BJ (cell line): ENCODE measurements at places on chromosomes 5 and 9. TPM values are rescaled to one million over a fixed set of nuclear protein-coding genes. Genes with fewer than 3 reads are reported as not detected.

- DNase-seq, result no peak
Measured at GRCh38 chr5:16742938-16743337, 126.1 kb upstream of the RETREG1 start.

GCNT4 gene
- polyA plus RNA-seq, result 3.7 and 10.1 TPM in 2 replicates

- DNase-seq, result peak; percentile 7
Measured at GRCh38 chr5:72692231-72692637, 124.2 kb upstream of the TNPO1 start.

DNA sequence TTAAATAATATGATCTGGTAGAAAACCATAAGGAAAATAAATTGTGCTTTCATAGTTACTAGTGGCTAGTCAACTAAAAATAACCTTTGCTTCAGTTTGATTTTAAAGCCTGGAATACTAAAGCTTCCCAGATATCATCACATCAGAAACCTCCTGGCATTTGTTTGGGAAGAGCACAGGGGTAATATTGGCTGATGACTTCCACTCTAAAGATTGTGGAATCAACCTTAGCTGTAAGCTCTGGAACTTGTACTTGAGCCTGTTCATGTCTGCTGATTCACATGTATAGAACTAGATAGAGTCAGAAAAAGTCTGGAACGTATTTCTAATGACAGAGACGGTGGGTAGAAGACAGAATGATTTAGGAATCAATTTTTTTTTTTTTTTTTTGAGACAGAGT, 345.0 kb downstream of the CWC27 start:
- DNase-seq, result no peak

DNA sequence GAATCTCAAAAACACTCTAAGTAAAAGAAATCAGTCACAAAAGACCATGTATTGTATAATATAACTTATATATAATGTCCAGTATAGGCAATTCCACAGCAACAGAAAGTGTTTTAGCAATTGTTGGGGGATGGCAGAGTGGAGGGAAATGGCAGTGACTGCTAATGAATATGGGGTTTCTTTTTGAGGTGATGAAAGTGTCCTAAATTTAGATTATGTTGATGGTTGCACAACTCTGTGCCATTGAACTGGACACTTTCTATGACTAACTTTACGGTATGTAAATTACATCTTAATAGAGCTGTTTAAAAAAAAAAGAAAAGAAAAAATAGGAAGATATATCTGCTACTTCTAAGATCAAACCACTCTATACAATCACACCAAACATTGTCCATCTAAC, 124.9 kb upstream of the ZNF462 start:
- no peak for DNase-seq

- no peak for DNase-seq
Measured at GRCh38 chr5:54176066-54176830, 134.1 kb downstream of the ARL15 start.

DNA sequence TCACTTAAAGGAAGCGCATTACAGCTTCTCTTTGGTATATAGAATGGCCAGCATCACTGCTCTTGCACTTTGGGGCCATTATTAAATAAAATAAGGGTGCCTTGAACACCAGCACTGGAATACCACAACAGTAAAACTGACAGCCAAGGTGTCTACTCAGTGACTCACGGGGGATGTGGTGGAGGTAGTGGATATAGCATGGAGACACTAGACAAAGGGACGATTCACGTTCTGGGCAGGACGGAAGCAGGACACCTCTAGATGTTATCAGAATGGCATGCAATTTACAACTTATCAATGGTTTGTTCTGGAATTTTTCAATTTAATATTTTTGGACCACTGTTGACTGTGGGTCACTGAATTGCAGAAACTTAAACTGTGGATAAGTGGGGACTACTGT, 32.9 kb upstream of the PDE8B start:
- DNase-seq, result no peak

DNA sequence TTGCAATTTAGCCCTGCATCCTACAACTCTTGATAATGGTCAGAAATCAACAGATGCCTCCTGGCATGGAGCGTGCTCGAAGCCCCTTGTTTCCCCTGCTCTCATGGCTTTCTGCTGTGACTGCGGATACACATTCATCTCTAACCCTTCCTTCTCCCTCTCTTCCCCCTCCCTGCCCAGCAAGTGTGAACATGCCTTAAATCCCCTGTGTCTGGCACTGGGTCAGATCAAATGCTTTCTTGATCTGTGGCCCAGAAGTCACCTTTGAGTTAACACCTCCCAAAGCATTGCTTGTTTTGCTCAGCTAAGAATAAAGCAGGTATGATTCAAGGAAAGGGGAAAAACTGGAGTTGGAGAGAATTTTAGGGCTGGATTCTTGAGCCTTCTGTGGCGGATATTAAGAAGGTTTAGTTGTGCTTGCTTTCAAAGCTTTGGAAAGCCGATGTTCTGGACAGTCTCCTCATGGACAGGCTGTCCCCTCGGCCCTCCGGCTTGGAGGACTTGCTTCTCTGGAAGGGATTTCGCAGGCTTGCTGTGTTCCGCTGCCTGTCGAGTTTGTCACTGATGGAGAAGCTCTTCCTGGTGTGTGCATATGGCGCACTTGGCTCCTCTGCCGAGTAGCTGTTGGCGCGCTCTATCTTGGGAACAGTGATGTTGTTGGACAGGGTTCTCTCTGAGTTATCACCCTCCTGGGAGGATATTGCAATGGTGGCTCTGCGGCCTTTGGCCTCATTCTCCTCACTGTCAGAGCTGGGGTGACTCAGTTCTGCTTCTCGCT, 121.3 kb upstream of the KLF9 start:
- no peak for DNase-seq

SH3PXD2B gene
- polyA plus RNA-seq, result 11.6 and 15.5 TPM in 2 replicates

- no peak for DNase-seq
Measured at GRCh38 chr5:177484902-177485549, 11.6 kb upstream of the DBN1 start.

GRCh38 chr9:96020792-96021550, 145.5 kb downstream of the ERCC6L2 start:
- DNase-seq, result no peak

- DNase-seq, result no peak
Measured at GRCh38 chr9:136931611-136932130, 12.9 kb downstream of the FBXW5 start.

ACSL6 gene
- not detected in 2 replicates for polyA plus RNA-seq

- no peak for DNase-seq
Measured at GRCh38 chr5:115549154-115549553, 4.6 kb upstream of the FEM1C start.

ALDH1A1 gene
- polyA plus RNA-seq, result 247 and 474 TPM in 2 replicates

DNA sequence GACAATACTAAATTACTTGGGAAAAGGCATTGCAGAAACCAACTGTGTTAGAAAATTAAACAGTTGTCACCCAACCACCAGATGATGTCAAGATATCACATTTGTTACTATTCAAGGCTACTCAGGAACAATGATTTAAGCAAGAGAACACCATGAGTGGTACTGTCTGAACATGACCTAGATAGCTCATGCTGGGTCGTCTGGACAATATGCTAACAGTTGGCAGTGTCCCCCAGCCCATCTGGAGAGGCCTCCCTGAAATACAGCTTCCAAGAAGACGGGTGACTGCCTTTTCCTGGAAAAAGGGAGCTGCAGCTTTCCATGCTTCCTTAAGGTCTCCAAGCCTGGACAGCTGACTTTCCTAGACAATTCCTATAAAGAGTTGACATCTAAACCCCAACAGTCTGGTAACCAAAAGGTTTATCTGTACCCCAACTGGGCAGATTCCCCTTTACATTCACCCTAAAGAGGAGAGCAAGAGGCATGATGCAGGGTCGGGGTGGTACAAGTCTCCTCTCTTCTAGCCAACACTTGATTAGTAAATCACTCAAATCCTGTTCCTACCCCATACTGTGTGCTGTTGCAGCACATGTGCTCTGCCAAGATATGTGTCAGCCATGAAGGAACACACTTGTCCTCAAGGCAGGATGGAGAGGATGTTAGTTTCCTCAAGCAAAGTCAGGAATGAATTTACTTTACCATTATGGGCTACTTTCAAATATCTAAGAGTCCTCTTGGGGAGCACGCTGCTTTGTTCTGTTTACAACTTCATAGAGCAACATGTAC, 433.0 kb downstream of the PDE4D start:
- DNase-seq, result no peak

DNA sequence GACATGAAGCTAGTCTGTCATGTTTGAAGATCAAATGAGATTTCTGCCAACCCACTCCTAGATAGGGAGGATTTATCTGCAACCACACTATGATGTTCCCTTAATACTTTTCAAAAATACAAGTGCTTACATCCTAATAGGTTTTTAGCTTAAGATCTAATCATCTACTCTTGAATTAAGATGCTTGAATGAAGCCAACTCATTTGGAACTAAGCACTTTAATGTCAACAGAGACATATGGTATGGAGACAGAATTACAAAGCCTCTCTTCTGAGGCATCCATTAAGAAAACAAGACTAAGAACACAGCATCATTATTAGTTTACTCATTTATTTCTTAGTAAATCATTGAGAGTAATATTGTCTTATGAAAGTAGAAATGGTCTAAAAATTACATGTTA, 139.3 kb upstream of the NFIB start:
- DNase-seq, result no peak

DNA sequence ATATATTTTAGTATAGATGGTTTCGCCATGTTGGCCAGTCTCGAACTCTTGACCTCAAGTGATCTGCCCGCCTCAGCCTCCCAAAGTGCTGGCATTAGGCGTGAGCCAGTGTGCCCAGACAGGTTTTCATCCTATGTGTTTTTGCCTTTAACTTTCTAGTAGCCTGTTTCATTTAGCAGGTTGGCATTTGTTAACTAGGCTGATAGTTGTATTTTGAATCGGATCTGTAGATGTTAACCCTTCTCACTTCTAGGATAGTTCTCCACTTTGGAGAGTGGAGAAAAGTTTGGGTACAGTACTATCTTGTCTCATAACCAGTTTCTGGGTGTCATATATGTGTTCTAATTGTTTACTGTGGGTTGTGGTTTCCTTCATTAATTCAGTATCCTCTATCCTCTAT, 7.3 kb upstream of the FGF18 start:
- no peak for DNase-seq

- DNase-seq, result no peak
Measured at GRCh38 chr9:129886226-129887174, 51.2 kb downstream of the USP20 start.

GRCh38 chr5:102850503-102850902, 95.4 kb downstream of the PAM start:
- DNase-seq, result no peak

GRCh38 chr5:176540956-176541337, 3.7 kb upstream of the RNF44 start:
- DNase-seq, result no peak

DNA sequence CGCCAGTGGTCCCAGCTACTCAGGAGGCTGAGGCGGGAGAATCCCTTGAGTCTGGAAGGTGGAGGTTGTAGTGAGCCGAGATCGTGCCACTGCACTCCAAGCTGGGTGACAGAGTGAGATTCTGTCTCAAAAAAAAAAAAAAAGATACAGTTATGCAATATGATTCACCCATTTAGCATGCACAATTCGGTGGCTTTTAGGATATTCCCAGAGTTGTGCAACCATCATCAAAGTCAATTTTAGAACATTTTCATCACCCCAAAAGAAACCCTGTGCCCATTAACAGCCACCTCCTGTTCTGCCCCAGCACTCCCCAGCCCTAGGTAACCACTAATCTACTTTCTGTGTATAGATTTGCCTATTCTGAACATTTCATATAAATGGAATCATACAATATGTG, 4.3 kb upstream of the DHFR start:
- DNase-seq, result peak; percentile 20

DNA sequence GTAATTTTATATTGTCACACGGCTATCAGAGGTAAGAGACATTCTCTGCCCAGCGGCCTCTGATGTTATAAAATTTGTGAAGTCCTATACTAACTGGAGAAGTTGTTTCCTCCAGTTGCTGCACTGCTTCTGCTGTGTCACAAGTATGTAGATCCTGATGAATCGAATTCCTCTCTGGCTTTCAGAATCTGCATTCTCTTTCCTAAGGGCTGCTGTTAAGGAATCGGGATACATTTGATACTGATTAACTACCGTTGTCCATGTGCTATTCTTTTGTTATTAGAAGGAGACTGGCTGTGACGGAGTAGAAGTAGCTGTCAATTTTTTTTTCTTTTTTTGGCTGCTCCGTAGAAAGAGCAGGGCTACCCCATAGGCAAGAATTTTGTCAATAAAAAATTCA, 81.7 kb upstream of the LRRC70 start:
- no peak for DNase-seq

DROSHA gene
- polyA plus RNA-seq, result 27.6 and 42.5 TPM in 2 replicates

DNA sequence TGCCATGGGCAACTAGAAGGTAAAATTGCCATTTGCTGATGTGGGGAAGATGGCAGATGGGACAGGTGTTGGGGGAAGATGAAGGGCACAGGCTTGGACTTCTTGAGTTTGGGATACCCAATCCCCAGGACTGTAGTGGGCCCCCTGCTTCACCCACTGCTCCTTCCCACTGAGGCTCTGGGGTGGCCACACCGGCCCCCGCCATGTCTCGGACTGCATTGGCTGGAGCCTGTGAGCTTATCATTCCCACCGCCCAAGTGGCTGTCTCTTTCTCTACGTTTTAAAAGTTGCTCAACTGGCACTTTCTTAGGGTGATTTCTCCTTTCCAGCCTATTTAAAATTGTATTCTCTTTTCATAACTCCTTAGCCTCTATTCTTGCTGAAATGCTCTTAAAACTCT, 730.0 kb upstream of the ADAMTS16 start:
- DNase-seq, result no peak

- peak; percentile 87 for DNase-seq
Measured at GRCh38 chr9:86947146-86948073, at the start of gene GAS1. Gene GAS1 (minus strand): TSS chr9:86947506. CDS start chr9:86946779, 727 bp downstream.

GRCh38 chr9:116998305-116998704, 311.2 kb downstream of the TRIM32 start:
- no peak for DNase-seq

GRIN1 gene
- polyA plus RNA-seq, result 0.04 and 0.10 TPM in 2 replicates

ASTN2 gene
- polyA plus RNA-seq, result 10.7 and 12.8 TPM in 2 replicates

- no peak for DNase-seq
Measured at GRCh38 chr5:171808951-171809350, 23.3 kb downstream of the SMIM23 start.

DNA sequence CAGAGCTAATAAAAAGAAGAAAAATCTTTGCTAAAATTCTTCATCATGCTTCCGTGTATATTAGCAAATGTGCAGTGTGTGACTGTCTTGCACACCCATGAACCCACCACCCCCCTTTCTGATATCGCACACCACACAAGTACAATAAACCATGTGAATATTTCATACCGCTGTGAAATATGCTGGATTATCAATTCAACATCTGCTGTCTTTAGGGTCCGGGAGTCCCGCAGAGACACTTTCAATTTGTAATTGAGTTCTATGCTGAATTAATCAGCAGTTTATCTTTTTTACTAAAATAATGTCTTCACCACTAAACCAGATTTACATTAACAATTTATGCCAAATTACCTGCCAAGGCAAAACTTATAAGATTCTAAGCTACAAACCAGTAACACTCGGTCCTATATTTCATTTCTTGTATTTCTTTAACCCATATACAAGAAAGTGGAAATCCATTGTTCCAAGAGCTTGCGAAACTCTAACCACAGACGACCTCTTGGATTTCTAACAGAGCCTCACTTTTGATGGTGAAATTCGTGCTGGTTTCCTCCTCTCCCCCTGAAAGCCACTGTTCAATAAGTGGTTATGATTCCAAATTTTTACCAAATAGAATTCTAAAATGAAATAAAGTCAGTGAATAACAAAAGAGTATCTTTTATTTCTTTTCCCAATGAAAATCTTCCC, 44.2 kb downstream of the PSMB7 start:
- no peak for DNase-seq

GRCh38 chr9:36187414-36187813, 3.3 kb upstream of the CLTA start:
- no peak for DNase-seq
